ENCODE measurements at places on chromosomes 6 and 20.
A peak's percentile ranks its signal among the peaks of the same experiment; 100 is the strongest.

- DNase-seq = no peak
Measured at GRCh38 chr6:5199283-5199682, 61.5 kb downstream of the LYRM4 start.

DNA sequence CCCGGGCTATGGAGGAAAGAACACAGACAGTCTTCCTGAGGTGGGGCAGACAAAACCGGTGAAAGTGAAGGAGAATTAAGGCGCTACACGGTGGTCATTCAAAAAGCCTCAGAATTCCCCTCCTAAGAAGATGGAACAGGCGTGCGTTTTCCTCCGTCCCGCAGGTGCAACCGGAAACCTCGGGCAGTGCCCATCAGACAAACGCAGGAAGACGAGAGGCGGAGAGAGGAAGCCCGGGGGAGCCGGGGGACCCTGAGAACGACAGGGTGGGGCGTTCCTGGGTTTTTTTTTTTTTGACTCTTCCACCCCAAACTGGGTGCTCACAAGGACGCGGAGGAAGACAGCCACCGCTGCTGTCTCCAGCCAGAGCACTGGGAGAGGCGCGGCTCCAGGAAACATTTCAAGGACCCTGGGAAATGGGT, 25.4 kb downstream of the TTLL2 start:
- no peak for DNase-seq

DNA sequence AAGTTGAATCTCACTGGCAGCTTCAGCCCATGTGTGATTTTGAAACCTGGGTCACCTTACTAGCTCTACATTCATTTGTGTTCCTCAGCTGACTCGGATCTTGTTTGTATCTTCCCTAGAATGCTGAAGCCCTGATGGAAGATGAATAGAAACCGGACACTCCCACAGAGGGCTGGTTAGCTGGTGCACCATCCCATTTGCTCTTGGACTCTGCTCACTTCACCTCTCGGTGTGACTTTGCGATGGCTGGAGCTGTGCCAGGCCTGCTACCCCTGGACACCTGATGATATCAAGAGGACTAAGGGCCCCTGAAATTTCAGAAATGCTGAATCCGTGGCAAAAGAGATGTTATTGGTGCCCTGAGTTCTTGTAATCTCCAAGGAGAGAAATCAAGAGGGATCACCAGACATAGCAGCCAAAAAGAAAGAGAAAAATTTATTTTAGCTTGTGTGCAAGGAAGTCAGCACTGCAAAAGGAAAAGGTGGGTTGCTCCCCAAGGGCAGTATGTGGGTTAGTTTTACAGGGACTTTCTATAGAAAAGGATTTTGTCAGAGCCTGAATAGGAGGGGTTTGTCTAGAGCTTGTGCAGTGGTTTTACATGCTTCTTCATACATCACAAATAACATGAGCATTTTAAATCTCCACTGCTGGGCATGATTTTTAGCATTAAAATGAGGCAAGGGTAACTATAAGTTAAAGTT, 426.3 kb upstream of the NOX3 start:
- no peak for DNase-seq

GRCh38 chr6:50887112-50887511, 68.4 kb downstream of the TFAP2B start:
- no peak for DNase-seq

- no peak for DNase-seq
Measured at GRCh38 chr6:46048646-46049297, 33.1 kb upstream of the CLIC5 start.

DNA sequence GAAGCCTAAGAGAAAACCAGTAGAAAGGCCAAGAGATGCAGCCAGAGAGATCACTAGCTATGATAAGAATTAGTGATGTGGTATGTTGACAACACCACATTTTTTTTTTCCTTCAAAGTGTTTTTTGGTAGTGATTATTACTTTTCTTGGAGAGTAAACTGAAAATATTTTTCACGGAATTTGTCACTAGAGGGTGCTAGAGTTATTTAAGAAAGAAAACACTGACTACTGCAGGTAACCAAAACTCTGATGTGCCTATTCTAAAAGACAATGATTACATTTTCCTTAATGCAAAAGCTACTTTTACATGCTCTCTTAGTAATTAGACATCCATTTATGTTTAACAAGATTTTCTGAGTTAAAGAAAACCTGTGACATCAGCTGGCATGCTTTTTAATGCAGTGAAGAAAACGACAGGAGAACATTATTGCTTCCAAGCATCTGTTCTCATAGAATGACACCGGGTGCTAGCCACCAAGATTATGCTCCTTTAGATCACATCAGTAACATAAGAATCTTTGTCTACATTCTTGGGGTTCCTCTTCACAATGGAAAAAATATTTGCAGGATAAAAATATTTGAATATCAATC, 28.8 kb downstream of the RWDD2A start:
- peak; percentile 55 for DNase-seq

DNA sequence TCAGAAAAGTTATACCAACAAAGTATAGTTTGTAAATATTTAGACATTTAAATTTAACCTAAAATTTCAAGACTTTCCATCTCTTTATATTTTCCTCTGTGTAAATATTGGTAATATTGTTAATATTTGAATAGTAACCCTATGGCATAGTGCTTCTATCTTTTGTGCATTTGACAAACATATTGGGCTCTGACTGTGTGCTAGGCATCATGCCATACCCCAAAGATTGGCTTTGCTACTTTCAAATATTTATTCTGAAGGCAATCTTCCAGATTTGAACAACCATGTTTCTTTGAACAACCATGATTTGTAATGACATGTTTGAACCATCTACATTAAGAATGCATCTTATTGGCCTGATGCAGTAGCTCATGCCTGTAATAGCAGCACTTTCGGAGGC, 15.5 kb upstream of the PRDM1 start:
- DNase-seq = no peak

DNA sequence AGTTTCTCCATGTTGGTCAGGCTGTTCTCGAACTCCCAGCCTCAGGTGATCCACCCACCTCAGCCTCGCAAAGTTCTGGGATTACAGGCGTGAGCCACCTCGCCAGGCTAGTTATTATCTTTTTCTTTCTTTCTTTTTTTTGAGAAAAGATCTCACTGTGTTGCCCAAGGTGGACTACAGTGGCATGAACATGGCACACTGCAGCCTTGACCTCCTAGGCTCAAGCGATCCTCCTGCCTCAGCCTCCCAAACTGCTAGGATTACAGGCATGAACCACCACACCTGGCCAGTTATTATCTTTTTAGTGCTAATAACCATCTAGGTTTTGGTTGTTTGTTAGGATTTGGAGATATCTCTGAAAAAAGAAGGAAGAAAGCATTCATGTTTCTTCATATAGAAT, 35.8 kb upstream of the ZNF217 start:
- DNase-seq = no peak

DNA sequence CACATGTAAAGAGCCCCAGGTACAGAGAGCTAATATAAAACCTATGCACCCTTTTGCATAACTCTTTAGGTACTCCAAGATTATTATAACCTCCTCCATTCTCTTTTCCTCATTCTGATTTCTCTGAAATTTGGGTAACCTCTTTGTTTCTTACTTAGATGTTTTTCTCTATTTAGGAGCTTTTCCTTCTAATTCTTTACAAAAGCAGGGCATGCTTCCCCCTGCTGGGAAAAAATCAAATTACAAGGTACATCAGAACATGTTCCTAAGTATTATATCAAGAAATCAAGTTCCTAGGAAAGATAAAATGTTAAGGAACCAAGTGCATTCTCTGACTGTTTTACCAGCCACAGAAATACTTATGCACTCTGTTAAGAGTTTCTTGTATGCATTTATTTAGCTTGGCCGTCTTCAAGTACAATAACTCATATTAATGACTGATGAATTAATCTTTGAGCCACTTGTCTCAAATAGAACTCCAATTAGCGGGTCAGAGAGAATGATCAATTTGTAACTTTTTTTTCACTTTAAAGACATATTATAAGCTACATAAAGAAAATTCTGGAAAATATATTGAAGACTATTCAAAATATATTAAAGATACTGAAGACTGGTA, 2.1 kb downstream of the KHDRBS2 start:
- no peak for DNase-seq

DNA sequence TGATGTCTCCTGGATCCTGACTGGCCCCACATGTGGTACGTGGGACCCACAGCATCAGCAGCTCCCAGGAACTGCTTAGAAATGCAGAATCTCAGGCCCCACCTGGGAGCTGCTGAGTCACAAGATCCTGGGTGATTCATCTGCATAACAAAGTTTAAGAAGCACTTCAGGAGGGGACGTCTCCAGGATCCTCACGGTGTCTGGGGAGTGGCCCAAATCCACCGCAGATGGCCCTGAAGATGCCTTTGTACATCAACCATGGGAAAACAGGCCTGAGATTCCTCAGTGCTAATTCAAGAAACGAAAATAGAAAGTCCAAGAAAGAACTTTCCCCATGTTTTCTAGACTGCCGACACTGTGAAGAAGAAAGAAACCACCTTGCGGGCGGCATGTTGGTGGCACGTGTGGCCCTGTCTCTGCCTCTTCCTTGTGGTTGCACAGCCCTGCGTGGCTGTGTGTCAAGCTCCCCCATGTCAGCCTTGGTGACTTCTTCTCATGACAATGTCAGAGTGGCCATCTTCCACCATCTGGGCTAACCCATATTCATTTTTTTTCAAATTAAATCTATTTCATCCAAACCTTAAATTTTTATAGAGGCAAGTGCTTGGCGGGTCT, 26.1 kb downstream of the RRBP1 start:
- DNase-seq = no peak

DNA sequence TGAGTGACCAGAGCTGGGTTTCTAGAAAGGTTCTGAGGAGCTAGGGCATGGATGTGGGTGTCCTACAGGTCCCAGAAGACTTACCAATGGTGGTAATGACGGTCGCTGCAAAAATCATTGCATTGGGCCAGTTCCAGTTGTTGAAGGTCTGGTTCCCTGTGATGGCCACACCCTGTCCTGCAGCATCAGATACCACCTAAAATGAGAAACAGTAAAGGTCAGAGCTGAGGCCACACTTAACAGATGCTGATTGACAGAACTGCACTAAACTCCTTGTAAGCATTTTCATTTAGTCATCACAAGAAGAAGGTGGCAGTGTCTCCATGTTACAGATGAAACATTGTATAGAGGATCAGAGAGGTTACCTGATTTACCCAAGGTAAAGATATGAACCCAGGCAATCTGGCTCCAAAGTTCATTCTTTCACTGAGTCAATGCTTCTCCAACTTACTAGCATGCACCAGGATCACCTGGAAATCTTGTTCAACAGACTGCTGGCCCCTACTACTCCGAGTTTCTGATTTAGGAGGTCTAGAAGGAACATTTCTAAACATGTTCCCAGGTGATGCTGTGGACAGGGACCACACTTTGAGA, 33.4 kb downstream of the KCNK5 start:
- no peak for DNase-seq

DNA sequence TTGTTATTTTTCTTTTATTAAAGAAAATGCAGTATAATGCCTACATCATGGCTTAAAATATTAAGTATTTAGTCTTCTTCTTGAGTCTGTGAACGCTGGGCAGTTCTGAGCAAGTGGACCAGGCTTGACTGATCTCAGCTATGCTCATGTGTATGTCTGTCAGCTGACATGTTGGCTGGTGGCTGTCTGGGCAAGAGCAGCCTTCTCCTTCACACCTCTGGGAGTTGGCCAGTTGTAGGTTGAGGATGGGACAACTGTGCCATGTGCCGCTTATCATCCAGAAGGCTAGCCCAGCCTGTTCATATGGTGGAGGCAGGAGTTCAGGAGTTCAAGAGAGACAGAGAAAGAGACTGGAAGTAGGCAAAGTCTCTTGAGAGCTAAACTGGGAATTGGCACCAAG, 175.9 kb downstream of the PLCB4 start:
- DNase-seq = no peak

GRCh38 chr20:56940466-56940865, 311.4 kb downstream of the TFAP2C start:
- no peak for DNase-seq

DNA sequence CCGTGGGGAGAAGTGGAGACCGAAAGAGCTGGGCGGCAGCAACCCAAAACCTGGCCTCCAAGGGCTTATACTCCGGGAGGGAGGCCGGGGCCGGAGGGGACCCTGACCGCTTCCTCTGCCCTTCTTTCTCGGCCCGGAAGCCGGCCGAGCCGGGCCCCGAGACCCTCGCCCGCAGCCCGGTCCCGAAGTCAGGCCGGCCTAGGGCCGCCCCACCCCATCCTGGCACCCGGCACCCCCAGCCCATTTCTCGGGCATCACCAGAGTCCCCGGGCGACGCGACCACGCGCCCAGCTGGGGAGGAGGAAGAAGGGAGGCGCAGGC, 572 bp upstream of the ZDHHC14 start:
- no peak for DNase-seq

GRCh38 chr6:137801352-137802114, 65.5 kb upstream of the TNFAIP3 start:
- no peak for DNase-seq

DNA sequence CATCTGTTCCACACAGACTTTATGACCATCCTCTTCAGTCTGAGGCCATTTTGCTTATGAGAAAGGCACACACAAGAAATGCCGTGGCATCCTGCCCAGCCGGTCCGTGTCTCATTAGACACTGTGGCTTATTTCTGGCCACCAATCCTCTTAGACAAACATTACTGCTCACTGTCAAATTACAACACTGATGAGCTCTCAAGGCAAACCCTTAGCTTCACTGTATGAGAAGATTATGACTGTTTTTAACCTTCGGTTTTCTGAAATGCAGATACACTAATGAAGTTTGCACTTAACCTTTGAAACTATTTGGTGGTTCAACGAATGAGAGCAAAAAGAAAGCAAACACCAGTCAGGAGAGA, 50.5 kb upstream of the DST start:
- no peak for DNase-seq

- no peak for DNase-seq
Measured at GRCh38 chr6:95530176-95530819, 47.0 kb upstream of the MANEA start.

DNA sequence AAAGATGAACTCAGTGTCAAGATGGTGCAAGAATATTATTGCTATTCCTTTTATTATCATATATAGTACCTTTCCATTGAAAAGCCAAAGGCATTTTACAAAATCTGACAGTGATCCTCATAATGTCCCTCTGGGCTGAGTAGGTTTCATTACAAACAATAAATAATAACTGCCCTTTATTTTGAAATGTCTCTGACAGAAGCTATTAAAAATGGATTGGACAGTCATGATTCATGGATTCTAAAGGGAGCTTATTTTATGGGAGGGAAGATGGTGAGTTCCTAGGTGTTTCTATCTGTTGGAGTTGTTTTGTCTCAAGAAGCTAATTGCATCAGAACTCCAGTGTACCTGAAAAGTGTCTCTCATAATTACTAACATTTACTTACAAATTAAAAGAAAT, 30.4 kb upstream of the HDAC2 start:
- DNase-seq = no peak

DNA sequence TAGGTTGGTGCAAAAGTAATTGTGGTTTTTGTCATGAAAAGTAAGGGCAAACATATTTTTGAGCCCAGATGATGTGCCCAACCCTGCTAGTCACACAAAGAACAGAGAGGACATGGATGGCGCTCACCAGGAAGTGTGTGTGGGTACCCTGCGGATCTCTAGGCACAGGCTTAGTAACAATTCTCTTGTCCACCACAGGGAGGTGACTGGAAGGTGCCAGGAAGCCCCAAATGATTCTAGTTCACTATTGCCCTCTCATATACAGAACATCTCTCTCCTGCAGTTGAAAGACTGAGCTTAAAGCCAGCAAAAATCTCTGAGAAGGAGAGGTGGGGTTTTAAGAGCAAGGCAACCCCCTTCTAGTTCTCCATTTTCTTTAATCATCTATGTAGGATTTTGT, 272.1 kb upstream of the TAB2 start:
- DNase-seq = no peak

GRCh38 chr6:44096612-44097011, 30.6 kb downstream of the MRPL14 start:
- peak; percentile 75 for DNase-seq

GRCh38 chr6:29938746-29939508, 3.4 kb upstream of the HLA-A start:
- DNase-seq = no peak

- DNase-seq = no peak
Measured at GRCh38 chr6:142874676-142875075, 70.3 kb downstream of the HIVEP2 start.

Data from dermis microvascular lymphatic vessel endothelial cell (primary cell).